Right atrium auricular region (tissue), 2 donors: ENCODE measurements at places on chromosomes 5 and 9.

GRCh38 chr5:59169081-59169767 is 586.3 kb downstream of the RAB3C start:
- DNase-seq = no peak

DNA sequence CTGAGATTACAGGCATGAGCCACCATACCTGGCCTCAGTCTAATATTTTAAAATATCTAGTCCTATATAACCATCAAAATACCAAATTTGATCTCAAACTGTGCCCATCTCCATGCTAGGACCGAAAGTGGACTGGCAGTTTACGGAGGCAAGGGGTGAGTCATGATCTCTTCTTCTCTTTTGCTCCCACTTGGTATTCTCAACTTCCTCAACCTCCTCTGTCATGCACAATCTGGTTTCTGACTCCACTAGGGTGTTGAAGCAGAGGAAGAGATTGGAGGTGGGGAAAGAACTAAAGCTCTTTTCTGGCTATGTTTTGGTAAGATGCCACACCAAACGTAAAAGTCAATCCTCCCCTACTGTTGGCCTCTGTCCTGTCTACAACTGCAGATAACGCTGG is 55.9 kb upstream of the CEMIP2 start:
- no peak for DNase-seq

DNA sequence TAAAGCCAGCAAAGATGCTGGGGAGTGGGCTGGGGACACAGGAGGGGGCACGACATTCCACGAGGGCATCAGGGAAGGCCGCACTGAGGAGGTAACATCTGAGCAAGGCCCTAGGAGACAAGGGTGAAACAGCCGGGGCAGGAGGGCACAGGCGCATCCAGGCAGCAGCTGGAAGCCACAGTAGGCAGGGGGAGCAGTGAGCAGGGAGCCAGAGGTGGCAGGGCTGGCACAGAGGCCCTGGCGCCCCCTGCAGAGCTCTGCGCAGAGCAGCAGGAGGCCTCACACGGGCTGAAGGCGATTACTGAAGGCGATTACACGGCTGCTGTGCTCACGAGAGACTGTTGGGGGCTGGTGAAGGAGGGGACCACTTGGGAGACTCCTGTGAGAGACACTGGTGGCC is 15.4 kb downstream of the LMAN2 start:
- DNase-seq = no peak

GRCh38 chr5:112419164-112419985 is at the start of gene EPB41L4A:
TSS of gene EPB41L4A (minus strand) at chr5:112419277. CDS start at chr5:112419039, 238 bp downstream.
- peak; percentile 63 for DNase-seq

DNA sequence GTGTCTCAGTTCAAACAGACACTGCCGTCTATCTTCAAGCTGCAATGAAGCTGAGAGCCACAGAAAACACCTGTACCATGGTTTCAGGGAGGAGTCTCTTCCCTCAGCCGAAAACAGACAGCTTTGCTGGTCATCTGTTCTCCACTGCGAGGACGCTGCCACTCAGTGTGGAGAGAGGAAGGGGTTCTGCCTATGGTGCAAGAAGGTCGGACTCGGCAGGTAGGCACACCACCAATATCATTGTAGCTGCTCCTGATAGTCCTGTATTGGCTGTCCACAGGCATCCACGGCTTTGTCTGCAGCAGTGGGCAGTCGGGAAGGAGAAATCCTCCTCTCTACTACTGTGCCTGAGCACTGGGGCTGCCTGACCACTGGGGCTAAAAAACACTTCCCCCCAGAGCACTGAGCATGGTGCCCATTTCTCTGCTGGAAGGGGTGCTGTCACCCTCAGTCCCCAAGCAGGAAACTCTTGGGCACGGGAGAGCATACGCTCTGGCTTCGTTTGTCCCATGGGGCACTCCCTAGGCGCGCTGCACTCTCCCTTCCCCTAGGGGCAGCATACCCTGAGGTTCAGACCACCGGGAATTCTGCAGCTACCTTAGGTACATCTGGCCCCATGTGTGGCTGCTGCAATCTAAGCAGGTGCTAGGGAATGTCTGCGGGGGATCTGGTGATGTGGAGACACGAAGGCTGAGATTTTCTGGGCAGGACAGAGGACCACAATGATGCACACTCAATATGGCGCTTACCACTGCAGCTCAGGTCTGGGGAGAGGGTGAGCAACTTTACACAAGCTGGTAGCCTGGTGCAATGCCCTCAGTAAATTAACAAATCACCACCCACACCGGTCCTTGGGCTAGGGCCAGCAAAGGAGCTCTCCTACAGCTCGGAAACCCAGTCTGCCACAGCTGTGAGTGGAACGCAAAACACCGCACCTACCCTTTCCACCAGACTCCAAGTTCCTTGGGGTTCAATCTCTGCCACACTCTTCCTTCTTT is 880.9 kb upstream of the SEMA6A start:
- DNase-seq = no peak

- DNase-seq = no peak
Measured at GRCh38 chr9:97964901-97965300, 18.2 kb upstream of the ANP32B start.

GRCh38 chr5:17343675-17344074 is 126.2 kb downstream of the BASP1 start:
- DNase-seq = no peak

- no peak for DNase-seq
Measured at GRCh38 chr9:94639061-94639998, at the start of gene FBP1. TSS of gene FBP1 (minus strand) at chr9:94639518. CDS start at chr9:94639310, 208 bp downstream.

DNA sequence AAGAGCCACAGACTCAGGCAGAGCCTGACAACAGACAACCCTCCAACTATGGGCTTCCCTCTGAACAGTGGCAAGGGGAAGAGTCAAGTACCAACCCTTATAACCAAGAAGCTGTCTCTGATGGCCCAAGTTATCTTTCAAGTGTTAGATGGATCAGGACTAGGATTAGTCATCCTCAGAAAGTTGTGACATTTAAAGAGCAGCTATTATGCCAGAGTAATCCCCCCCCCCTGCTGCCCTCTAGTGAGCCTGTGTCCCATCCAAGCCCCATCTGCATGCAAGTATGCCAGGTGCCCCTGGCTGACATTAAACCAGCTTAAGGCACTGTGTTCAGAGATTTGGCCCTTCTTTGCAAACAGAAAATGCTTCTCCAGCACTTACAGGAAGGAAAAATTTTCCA is 16.8 kb upstream of the SPATA31D1 start:
- DNase-seq = no peak

- no peak for DNase-seq
Measured at GRCh38 chr9:17578911-17579793, at the start of gene SH3GL2. TSS of gene SH3GL2 (plus strand) at chr9:17579066.

DNA sequence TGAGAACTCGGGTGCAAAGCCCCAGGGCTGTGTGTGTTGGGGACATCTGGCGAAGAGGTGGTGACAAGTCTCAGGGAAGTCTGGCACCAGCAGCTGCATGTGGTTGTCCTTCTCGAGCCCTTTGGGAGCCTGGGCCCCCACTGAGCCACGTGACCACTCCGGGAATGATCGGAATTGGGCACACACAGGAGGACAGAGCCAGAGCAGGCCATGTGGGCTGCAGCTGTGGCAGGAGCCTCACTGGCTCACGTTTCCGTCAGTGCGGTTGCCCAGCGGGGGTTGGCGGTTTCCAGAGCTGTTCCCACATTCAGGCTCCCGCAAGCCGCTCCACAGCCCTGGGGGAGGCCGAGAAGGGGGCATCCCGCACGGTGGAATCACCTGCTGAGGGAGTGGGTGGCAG is 6.8 kb upstream of the CEL start:
- DNase-seq = peak; percentile 78

GRCh38 chr9:121268598-121268850 is 562 bp downstream of the GSN start:
- DNase-seq = no peak

DNA sequence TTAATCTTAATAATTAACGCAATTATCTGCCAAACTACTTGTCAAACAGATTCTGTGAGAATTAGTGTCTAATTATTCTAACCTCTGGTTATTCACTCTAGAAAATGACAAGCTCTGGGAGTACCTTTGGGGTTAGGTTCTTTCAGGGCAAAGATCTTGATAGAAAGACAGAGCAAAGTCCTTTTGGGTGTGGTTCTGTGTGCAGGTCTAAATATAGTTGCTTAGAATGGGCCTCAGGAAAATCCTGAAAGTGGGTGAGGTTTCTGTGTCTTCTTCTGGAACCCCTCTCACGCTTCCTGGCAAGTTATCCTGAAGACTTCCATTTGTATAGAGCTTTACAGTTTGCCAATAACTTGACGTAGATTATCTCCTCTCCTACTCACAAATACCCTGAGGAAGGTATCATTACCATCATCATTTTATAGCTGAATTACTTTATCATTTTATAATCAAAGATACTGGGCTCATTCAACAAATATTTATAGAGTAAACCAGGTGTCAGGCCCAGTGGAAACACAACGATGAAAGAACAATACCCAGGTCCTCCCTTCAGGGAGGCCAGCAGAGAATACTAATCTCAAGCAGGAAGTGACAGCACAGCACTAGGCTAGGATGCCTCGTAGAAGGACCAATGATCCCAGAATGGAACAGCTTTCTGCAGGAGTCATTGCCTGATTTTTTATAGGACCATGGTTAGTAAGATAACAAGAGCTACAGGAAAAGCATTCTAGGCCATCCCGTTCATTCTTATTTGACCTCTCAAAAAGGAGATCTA is 27.6 kb upstream of the LHFPL2 start:
- DNase-seq = no peak

DNA sequence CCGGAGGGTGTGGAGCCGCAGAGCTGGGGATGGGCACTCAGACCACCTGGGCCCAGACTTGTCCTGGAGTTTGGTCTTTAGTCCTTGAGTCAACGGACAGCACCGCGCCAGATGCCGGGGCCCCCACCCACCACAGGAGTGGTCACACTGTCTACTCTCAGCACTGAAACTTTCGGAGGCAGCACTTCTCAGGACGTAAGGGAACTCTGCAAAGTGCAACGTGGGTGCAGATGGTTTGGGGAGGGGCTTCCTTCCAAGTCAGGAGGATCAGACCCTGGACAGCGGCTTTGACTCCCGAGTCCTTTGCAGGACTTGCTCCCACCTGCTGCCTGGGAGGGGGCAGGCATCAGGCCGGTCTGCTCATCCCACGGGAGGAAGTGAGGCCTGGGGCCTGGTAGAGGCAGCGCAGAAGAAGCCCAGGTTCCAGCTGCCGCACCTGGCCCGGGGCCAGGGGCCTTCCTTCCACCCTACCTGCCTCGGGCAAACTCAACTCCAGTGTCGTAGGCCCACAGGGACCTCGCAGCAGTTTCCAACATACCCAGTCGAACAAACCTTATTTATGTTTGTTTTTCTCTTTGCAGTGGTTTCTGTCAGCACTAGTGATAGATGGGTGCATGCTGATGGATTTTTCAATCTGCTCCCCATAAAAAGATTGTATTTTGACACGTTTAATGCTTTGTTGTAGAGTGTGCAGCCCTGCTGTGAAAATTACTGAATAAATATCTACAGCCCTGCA is 149.8 kb upstream of the PPP1R26 start:
- DNase-seq = no peak

GRCh38 chr9:131334629-131335367 is 45.3 kb downstream of the PLPP7 start:
- peak; percentile 79 for DNase-seq

GRCh38 chr9:69097923-69098593 is 62.5 kb downstream of the FXN start:
- DNase-seq = no peak

- DNase-seq = peak; percentile 40
Measured at GRCh38 chr5:133370036-133370831, 242.1 kb downstream of the FSTL4 start.

DNA sequence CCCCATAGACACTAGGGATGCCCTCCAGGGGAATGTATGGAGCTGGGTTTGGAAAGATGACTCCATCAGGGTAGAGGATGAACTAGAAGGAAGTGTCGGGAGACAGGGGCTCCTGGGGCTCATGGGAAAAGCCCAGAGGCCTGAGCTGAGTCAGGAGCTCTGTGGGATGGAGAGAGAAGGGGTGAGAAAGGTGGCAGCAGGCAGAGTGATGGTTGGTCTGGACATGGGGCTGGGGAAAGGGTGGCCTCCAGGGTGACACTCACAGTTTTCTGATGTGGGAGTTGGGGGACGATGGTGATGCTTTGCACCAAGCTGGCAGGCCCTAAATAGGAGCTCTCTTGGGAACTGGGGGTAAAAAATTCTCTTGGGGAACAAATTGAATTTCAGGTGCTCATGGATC is 213.5 kb upstream of the MVB12B start:
- no peak for DNase-seq

GRCh38 chr5:89972901-89973300 is 436.7 kb downstream of the CETN3 start:
- DNase-seq = no peak

GRCh38 chr5:41636605-41637004 is 126.2 kb upstream of the PLCXD3 start:
- no peak for DNase-seq

- DNase-seq = no peak
Measured at GRCh38 chr5:19806756-19807155, 181.2 kb downstream of the CDH18 start.

- DNase-seq = no peak
Measured at GRCh38 chr9:90421786-90422185, 220.8 kb downstream of the DIRAS2 start.

- DNase-seq = no peak
Measured at GRCh38 chr5:76677849-76678472, 38.0 kb upstream of the F2R start.

DNA sequence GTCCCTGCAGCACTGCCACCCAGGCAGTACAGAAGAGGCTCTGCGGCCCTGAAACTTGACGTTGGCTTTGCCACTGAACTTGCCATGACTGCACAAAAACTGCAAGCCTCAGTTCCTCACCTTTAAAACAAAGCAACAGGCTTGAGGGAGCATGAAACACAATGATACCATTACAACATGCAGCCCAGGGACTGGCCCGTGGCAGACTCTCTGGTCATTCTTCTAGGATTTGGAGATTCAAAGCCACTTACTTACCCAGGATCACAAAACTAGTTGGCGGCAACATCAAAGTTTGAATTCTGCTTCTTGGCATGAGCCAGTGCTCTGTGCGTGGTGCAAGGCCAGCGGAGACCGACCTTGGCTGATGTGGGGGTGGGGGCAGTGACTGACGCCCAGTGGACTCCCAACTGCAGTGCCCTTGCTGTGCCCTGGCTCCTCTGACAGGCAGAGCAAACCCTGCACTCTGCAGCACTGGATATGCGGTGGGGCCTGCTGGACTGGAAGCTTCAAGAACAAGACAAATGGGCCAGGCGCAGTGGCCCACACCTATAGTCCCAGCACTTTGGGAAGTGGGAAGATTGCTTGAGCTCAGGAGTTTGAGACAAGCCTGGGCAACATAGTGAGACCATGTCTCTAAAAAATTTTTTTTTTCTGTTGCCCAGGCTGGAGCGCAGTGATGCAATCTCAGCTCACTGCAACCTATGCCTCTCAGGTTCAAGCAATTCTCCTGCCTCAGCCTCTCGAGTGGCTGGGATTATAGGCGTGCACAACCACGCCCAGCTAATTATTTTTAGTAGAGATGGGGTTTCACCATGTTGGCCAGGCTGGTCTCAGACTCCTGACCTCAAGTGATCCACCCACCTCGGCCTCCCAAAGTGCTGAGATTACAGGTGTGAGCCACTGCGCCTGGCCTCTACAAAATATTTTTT is 18.9 kb downstream of the SQSTM1 start:
- peak; percentile 56 for DNase-seq

DNA sequence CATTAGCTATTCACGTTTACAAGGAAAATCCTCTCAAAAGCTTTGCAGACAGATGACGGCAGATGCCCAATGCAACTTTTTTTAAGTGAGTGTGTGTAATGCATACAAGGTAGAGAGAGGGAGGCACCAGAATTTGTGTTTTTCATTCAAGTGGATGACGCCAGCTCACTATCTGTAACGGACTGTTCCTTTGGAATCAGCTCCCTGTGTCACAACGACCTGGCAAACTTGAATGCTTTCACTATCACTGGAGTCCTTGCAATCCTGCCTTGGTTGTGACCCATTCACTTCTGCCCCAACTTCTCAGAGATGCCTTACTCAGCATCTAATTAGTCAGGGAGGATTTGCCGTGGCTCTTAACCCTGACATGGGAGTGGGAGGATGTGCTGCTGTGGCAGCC is 148.5 kb downstream of the BNC2 start:
- DNase-seq = peak; percentile 87
